WTC11 (cell line): ENCODE measurements at places on chromosomes 12 and 14. TPM values are rescaled to one million over a fixed set of nuclear protein-coding genes. Genes with fewer than 3 reads are reported as not detected.

The OS9 gene
- total RNA-seq: 77.5 to 93.9 TPM (median 93.1 TPM) in 3 replicates

The TAS2R42 gene
- not detected in 3 replicates for total RNA-seq

The DPY19L2 gene
- 3.1 to 3.4 TPM (median 3.3 TPM) in 3 replicates for total RNA-seq

The KRT6C gene
- total RNA-seq: not detected in 3 replicates

The GARIN6 gene
- total RNA-seq: not detected in 3 replicates

The TMEM233 gene
- total RNA-seq: 0.16 to 0.28 TPM in 2 of 3 replicates, not detected in the other

DNA sequence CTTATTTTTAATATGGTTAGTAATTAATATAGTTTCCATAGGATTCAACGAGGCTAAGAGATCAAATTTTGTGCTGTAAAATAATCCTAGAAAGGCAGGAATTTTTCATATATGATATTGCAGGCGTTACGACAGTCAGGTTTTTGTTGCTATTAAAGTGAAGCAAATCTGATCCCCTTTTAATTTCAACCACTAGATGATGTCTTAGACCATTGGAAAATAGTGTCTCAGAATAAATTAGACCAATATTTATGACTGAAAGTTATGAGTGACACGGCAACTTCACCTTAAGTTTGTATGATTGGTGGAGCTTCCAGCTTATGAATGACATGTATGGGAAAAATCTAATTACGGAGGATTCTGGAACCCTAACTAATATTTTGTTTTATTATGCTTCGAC lies 2.5 kb downstream of the TPH2 start:
- no peak for DNase-seq

- DNase-seq: no peak
Measured at GRCh38 chr14:32472076-32472475, 143.0 kb downstream of the AKAP6 start.

DNA sequence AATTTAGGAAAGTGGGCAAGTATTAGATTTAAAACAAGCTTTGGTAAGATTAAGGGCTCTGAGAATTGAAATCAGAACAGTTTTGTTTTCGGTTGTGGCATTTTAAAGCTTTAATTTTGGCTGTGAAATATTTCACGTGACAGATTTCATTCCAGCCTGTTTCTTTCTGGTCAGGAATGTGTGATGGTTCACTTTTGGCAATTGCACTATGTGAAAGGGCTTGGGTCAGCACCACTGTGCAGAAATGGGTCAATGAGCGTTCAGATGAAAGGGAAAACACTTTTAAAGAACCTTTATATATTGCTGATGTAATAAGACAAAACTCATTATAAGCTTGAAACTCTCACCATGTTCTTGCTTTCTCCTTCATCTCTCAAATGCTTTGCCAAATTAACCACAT lies 17.1 kb downstream of the NUBPL start:
- no peak for DNase-seq

GRCh38 chr12:105288311-105288996 lies 42.0 kb upstream of the C12orf75 start:
- DNase-seq: no peak

- no peak for DNase-seq
Measured at GRCh38 chr12:49942921-49943624, 7.5 kb upstream of the AQP2 start.

GRCh38 chr12:42574851-42575266 lies 14.7 kb downstream of the PRICKLE1 start:
- DNase-seq: no peak

GRCh38 chr12:69897744-69898143 lies 72.7 kb downstream of the MYRFL start:
- no peak for DNase-seq
